Activated CD8-positive, alpha-beta memory T cell treated with anti-CD3 and anti-CD28 coated beads for 1 hour (primary cell): ENCODE measurements at places on chromosomes 3 and 15.
A peak's percentile ranks its signal among the peaks of the same experiment; 100 is the strongest.

- DNase-seq = no peak
Observed at GRCh38 chr3:38015485-38015884, 14.0 kb downstream of the PLCD1 start.

DNA sequence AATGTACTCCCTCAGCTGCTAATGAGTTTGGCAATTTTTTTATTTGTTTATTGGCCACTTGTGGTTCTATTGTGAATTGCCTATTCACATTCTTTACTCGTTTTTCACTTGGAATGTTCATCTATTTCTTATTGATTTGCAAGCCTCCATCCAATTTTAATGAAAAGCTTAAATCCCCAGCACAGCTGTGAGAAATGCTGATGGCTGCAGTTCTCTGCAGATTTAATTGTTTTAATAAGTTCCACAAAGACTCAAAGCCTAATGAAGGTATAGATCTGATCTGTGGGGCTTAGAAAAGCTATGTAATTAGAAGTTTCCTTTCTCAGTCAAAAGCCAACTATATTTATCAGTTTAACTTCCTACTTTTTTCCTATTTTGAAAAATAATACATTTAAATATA lies 41.5 kb downstream of the LYZL4 start:
- DNase-seq = no peak

GRCh38 chr3:185936814-185937688 lies 763 bp downstream of the TRA2B start:
- peak; percentile 80 for DNase-seq

- no peak for DNase-seq
Observed at GRCh38 chr15:22265970-22266369, 185.6 kb downstream of the OR4M2 start.

GRCh38 chr3:44076221-44076829 lies 165.4 kb upstream of the TOPAZ1 start:
- DNase-seq = no peak

- DNase-seq = no peak
Observed at GRCh38 chr3:48682786-48683185, 2.9 kb downstream of the NCKIPSD start.

GRCh38 chr3:112134335-112135124 lies 1.5 kb upstream of the GCSAM start:
- DNase-seq = no peak

DNA sequence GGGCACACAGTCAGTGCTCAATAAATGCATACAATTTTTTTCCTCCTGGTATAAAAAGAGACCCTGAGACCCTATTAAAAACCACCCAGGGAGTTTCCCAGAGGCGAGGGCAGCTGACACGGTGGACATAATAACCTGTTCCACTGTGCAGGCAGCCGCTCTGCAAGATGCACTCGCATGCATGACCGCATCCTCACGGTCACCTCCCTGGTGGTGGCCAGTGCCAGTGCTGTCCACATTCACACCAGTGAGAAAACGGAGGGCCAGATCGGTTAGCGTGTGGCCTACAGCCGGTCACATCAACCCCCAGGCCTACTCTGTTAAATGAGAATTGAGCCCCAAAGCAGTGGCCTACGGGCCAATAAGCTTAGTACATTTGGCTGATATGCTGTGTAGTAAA lies 24.8 kb downstream of the SH3BP5 start:
- DNase-seq = no peak

GRCh38 chr3:171649267-171649666 lies 161.0 kb downstream of the PLD1 start:
- no peak for DNase-seq

- no peak for DNase-seq
Observed at GRCh38 chr15:56894601-56895000, 23.8 kb upstream of the TCF12 start.

GRCh38 chr15:89822026-89822425 lies 7.4 kb upstream of the ANPEP start:
- DNase-seq = no peak

GRCh38 chr15:59237119-59237855 lies 30.6 kb downstream of the LDHAL6B start:
- DNase-seq = no peak

- peak; percentile 58 for DNase-seq
Observed at GRCh38 chr3:16319307-16319706, 54.3 kb downstream of the OXNAD1 start.

GRCh38 chr3:38630606-38631005 lies 18.9 kb downstream of the SCN5A start:
- DNase-seq = no peak

- DNase-seq = no peak
Observed at GRCh38 chr3:147368151-147368550, 38.2 kb downstream of the ZIC4 start.

DNA sequence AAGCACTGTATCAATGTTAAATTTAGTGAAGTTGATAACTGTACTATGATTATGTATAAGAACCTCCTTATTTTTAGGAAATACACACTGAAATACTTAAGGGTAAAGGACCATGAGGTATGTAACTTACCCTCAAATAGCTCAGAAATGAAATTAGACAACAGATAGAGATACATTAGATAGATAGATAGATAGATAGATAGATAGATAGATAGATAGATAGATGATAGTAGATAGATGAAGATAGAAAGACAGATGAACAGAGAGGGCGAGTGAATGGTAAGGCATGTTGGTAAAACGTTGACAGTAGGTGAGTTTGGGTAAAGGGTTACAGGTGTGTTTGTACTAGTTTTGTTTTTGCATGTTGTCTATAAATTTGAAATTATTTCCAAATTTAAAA lies 38.0 kb upstream of the ACAN start:
- DNase-seq = no peak
